ENCODE measurements at places on chromosomes 5 and 9.

GRCh38 chr5:96703384-96703920 lies 41.3 kb downstream of the CAST start:
- no peak for DNase-seq

DNA sequence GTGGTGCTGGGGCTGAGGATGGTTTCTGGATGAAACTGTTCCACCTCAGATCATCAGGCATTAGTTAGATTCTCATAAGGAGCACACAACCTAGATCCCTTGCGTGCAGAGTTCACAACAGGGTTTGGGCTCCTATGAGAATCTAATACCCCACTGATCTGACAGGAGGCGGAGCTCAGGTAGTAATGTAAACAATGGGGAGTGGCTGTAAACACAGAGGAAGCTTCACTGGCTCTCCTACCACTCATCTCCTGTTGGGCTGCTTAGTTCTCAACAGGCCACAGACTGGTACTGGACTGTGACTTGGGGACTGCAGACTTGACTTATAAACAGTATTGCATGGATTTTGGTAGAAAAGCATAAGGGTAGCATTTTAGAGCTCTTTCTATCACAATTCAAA lies 870.7 kb upstream of the CDH10 start:
- DNase-seq = no peak

- no peak for DNase-seq
These were observed 96.4 kb upstream of the COL5A1 start for GRCh38 chr9:134545215-134545542.

DNA sequence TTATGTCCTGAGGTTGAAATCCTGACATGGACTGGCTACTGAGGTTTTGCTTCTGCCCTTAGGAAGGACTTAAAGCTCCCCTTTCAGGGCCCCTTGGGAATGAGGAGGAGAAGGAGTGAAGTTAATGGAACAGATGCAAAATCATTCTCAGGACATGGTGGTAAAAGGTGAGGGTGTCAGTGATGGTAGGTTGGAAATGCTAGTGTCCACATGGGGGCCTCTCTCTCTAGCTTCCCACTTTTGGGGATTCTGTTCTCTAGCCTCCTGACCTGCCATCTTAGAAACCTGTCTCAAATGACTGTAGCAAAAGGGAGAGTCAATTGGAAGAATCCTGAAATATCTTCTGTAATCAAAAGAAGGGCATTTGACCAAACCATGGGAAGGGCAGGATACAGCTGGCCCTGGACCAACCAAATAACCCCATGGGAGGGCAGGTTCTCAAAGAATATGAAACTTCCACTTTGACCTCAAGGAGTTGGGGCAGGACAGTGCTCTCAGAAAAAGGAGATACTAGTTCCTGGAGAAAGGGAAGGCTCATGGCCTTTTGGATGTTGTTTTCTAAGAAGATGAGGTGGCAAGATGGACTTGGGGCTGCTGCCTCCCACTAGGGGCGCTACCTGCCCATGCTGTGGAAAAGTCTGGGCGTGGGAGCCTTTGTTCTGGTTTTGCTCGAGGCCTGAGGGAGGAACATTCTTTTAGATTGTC lies 21.2 kb upstream of the MLANA start:
- no peak for DNase-seq

GRCh38 chr5:34676416-34676815 lies 20.3 kb downstream of the RAI14 start:
- DNase-seq = no peak

DNA sequence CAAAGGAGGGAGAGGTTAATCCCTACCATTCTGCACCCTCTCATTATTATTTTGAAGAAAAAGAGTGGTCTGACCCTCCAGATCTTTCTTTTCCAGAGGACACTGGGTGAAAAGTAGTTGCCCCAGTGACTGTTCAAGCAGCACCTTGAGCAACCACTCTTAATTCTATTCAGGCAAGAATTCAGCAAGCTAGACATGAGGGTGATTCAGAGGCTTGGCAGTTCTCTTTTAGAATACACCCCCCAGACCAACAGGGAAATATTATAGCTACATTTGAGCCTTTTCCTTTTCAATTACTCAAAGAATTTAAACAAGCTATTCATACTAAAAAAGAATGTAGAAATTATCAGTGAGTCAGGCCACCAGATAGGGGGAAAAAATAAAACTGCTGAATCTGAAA lies 178.3 kb downstream of the MRPS30 start:
- DNase-seq = no peak

DNA sequence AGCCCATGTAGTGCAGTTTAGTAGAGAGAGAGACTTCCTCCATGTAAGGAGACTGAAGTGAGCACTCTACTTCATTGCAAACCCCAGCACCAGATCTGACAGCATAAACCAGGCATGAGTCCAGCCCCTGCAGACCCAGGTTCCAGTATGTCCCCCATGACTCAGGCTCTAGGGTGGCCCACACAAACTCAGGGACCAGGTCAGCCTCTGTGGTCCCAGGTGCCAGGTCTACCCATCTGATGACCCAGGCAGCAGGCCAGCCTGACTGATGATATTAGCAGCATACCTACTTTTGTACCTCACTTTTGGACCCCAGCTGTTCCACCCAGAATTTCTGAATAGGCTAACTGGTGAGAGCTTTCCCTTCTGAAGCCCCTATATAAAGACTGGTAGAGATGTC lies 647.8 kb downstream of the ANXA1 start:
- DNase-seq = no peak

DNA sequence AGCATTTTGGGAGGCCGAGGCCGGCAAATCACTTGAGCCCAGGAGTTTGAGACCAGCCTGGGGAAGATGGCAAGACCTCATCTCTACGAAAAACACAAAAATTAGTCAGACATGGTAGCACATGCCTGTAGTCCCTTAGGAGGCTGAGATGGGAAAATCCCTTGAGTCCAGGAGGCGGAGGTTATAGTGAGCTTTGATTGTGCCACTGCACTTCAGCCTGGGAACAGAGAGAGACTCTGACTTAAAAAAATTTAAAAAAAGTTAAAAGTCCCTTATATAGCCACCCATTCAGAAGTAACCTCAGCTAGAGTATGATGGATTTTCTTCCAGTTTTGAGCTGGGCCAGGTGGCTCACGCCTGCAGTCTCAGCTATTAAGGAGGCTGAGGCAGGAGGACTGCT lies 72.4 kb downstream of the UGCG start:
- DNase-seq = no peak

- DNase-seq = no peak
These were observed 56.4 kb upstream of the RPL26L1 start for GRCh38 chr5:172902497-172903472.

- no peak for DNase-seq
These were observed 15.3 kb downstream of the ALDH7A1 start for GRCh38 chr5:126579716-126580115.

- DNase-seq = no peak
These were observed 8.5 kb downstream of the SNAPC3 start for GRCh38 chr9:15430920-15431844.

DNA sequence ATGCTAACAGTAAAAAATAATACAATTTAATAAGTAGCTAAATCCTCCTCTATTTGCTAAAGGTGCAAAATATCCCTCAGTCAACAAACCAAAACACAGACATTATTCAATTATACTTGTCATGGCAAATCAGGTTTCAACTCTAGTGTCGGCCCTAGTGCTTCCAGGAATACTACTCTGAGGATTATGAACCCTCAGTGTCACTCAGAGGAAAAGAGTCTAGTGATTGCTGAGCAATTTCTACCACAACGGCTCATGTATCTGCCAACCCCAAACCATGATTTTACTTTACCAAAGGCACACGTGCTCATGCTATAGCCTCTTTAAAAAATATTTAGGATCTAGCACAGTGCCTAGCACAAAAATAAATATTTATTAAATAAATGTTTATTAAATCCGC lies 21.0 kb downstream of the RICTOR start:
- DNase-seq = no peak

DNA sequence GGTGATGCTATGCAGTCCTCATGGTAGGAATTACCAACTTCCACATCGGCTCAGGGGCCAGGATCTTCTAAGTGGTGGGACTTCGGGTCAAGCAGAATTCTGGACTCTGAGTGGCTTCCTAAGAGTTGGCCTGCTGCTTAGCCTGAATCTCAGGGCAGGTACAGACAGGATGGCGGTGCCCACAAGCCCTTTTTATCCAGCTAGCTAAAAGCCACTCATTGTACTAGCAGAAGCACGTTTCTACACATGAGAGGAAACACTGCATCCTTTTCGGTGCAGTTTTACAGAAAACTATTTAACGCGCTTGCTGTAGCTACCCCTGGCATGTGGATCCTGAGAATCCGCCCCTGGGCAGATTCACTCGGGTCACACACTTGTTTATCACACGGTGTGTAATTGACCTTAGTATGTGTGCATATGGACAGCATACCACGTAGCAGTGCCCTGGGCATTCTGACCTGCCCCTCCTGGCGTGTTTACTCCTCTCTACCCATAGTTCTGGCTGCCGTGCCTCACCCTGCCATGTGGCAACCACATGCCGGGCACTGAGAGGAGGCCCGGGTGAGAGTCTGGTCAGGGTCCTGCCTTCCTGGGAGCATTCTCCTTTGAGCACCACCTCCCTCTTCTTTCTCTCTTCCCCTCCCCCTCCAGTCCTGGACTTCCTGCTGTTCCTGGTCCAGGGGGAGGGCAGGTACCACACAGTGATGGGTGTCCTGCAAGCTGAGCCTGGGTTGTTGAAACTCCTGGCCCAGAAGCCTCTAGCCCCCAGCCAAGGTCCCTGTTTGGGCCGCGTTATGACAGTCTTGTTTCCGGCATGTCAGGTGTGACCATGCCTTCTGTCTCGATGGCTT lies 65.9 kb downstream of the DAB2IP start:
- DNase-seq = no peak

DNA sequence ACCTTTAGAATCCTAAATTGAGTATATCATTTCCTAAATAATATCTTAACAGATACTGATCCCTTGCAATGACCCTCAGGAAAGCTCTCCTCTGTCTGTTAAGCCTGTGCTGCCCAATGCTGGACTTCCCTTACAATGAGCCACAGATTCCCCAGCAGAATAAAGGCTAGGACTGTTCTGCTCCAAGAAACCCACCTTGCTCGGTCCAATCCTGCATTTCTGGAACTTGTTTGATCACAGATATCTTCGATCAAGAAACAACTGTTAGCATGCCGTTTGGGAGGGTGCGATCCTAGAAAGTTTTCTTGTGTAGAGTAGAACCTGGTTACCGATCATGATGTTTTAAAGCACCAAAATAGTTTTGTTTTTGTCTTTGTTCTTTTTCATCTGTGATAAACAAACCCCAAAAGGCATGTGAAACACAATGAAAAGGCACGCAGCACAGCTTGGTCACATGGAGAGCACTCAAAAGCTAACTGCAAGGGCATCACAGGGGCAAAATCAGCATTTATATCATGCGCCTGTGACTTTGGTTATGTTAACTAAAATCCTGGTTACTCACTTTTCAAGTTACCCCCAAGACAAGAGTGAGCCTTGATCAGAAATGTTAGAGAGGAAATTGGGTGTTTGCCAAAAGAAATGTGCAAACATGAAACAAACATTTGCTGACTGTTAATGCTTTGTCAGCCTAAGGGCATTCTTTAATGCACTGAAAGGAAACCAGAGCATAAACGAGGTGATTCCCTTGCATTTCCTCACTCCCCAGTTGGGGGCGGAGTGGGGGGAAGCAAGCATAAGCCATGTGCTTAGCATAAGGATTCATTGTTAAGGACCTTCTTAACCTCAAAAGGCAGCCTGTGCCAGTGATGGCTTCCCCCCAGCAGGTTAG lies 61.9 kb upstream of the ADAMTS16 start:
- DNase-seq = no peak

DNA sequence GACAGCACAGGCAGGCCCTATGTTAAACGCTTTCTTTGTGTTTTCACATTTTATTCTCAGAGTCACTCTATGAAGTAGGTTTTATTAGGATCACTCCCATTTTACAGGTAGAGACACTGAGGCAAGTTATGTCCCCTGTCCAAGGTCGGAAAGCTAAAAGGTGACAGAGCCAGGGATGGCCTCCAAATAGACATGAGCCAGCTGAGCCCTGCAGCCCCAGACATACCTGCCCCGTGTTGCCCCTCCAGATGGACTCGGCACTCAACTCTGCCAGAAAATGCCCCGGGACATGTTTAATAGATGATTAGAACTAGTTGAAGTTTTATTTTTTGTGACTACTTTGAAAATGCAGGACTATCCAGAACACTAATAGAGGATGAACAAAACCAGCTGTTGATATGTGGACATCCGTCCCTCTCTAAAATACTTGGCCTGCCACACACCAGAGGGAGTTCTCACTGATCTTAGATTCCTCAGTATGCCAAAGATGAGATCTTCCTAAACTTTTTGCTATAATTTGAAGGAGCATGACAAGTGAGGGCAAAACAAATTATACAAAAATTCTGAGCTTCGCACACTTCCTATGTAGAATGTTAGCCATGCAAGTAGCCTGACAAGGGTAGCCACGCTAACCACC lies 258.6 kb upstream of the ADAMTS16 start:
- DNase-seq = no peak

DNA sequence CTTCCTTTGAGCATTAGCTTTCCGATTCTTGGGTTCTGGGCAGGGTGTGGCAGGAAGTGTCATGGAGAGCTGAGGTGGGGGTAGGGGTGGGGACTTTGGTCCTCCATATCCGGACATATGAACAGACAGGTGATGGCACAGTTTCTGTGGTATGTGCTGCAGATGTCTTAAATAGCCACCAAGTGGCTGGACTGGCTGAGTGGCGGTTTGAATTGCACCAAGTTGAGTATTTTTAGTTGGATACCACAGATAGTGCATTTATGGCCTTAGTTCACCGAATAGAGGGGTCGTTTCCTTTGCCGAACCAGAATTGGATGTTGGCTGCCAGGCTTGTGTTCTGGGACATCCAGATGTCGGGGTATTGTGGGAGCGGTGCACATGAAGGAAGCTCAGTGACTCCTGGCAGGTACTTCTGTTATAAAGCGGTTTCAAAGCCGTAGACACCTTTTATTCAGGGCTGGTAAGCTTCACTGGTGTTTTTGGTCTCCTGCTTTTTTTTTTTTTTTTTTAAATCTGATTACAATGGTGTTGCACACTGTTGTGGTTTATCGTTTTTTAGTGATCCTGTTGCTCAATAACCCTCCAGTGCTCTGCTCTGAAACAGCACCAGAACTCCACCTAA lies 15.1 kb upstream of the TNFAIP8 start:
- peak; percentile 45 for DNase-seq

GRCh38 chr9:75200892-75201470 lies 112.7 kb downstream of the OSTF1 start:
- no peak for DNase-seq

DNA sequence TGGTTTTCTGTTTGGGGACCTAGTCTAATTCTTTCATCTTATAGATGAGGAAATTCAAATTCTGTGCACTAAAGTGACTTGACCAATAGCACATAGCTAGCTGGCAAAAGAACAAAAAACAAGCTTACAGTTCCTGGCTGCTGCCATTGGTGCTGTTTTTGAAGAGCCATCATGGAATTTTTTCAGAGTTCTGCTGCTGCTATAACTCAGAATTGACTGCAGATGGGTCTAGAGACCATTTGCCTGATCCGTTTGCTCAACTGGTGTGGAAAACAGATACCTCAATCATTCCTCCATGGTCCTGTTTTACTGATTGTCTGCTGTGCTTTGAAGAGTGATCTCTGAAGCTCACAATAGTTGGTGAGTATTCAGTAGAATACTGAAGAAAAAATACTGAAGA lies 15.2 kb downstream of the FBXL7 start:
- DNase-seq = no peak

GRCh38 chr5:137741718-137742117 lies 5.8 kb upstream of the KLHL3 start:
- no peak for DNase-seq
